Myocyte (in vitro differentiated cells): ENCODE measurements at places on chromosomes 2 and 18.

GRCh38 chr2:49770919-49771318 lies 616.6 kb upstream of the FSHR start:
- no peak for DNase-seq

DNA sequence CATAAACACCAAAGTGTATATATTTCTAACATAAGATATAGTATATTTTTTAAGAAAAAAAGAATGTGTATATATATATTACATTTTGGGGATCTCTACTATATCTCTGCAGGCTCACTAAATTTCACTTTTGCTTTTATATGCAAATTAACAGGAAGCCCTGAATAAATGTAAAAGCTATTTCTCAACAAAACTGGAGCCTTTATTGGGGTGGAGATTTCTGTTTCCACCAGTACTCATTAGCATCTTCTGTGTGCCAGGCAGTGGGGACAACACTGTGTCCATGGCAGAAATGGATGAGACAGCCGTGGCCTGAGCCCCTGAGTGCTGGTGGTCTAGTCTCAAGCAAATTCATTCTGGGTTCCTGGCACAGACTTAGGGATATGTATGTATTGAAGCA lies 41.3 kb downstream of the C18orf63 start:
- DNase-seq = no peak

- no peak for DNase-seq
Observed at GRCh38 chr18:55458456-55459203, 129.4 kb downstream of the TCF4 start.

GRCh38 chr2:43302961-43303494 lies 76.6 kb upstream of the ZFP36L2 start:
- peak; percentile 40 for DNase-seq

GRCh38 chr18:58591286-58591685 lies 37.6 kb downstream of the ALPK2 start:
- no peak for DNase-seq

DNA sequence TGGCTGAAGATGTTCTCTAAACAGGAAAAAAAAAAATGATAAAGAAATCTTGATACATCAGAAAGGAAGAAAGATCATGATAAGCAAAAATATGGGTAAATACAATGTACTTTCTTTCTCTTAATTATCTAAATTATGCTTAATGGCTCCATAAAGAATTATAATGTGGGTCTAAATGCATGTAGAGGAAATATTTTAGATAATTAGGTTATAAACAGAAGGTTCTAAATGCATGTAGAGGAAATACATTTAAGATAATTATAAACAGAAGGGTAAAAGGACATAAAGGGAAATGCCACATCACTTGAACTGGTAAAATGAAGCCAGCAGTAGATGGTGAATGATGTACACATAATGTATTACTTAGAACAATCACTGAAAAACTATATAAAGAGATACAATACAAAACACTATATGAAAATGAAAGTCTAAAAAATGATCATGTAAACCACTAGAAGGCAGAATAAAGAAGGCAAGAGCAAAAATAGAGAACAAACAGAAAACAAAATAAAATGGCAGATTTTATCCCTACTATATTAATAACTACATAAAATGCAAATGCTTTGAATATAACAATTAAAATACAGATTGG lies 308.4 kb upstream of the CDH2 start:
- no peak for DNase-seq

DNA sequence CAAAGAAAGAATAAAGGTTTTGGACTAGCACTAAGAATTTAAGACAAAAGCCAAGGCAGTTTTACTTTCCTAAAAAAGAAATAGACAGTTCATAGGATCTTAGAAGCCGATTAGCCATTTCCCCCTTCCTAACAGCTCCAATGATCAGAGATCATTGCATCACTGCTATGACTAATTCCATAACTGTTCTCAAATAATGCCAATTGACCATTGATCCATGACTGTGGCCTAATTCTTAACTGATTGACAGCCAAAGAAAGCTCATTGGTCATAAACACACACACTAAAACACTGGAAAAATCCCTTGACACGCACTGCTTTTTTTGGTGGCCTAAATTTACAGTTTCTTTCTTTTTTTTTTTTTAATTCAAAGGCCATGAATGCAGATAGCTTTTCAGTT lies 345.0 kb upstream of the ACVR2A start:
- DNase-seq = no peak

DNA sequence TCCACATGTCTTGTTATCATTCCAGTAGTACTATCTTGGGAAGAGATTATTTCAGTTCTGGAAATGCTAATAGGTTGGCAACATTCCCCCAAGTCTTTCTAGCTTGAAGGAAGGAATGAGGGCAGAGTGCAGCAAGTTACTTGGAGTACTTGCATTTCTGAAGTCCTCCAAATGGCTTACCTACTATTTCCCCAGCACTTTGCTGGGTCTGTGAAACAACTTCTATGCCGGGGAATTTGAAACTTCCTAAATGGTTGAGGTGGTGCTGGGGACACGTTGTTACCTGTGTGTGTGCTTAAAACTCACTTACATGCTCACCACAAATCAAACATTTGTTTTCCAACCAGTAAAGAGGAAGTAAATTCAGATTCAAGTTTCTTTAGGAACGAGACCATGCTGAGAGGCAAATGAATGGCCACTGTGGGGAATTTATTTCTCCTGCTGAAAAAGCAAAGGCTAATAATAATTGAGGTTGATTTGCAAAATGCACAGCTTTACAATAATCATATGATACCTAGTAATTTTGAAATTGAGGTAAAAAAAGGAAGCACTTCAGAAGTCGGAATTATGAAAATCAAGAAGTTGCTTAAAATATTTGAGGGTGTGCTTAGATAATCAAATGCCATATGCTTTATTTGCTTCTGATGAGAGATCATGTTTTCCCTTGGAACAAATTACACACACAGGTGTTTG lies 1167.7 kb upstream of the ZEB2 start:
- DNase-seq = no peak

- DNase-seq = no peak
Observed at GRCh38 chr2:141423124-141423523, 707.7 kb downstream of the LRP1B start.

- no peak for DNase-seq
Observed at GRCh38 chr2:238305965-238306671, 14.2 kb upstream of the TRAF3IP1 start.

- no peak for DNase-seq
Observed at GRCh38 chr2:84459944-84460429, 907 bp upstream of the SUCLG1 start.

- DNase-seq = no peak
Observed at GRCh38 chr2:177072090-177072489, 140.5 kb upstream of the HNRNPA3 start.

DNA sequence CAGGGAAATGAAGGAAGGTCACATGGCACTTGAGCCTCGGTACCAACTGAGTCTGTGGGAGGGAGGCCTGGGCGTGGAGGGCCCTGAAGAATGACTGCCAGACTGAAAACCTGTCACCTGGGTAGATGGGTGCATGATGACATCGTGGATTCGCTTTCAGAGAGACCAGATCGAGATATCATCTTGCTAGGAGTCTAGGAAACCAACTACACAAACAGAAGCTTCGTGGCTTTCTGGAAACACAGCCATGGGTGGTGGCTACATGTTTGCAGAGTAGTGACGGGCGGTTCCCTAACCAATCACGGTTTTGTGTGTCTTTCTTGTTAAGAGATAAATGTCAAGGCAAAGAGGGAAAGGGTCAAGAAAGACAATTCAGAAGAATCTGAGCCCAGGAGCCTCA lies 155.0 kb downstream of the EIPR1 start:
- DNase-seq = peak; percentile 35

DNA sequence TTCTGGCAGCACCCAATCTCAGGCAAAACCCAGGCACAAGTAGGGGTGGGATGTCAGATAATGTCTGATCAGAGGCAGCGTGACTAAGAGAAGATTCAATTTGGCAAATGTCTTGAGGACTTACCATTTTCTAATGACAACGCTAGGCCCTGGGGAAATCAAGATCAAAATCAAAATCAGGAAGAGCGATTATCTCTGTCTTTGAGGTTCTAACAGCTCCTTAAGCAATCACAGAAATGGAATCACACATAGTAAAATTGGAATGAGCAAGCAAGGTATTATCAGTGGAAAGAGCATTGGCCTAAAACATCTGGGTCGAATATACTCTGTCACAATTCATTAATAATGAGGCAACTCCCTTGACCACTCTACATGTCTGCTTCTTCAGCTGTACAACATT lies 8.6 kb upstream of the SERPINB2 start:
- DNase-seq = no peak

- DNase-seq = no peak
Observed at GRCh38 chr2:107202962-107203591, 317.1 kb upstream of the ST6GAL2 start.

DNA sequence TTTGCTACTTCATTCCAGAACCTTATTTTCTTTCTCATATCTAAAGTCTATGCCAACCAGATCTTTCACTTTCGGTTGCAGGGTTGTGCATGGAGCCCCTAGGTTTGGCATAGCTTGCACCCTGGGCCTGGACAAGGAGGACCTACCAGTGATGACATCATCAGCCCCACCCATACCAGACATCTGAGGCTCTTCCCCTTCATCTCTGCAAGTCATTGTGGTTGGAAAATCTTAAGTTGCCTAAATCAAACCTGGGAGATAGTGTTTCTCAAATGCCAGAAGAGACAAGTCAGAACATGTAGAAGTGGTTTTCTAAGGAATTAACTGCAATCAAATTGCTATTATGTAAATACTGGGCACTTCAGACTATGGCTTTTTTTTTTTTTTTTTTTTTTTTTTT lies 363.3 kb downstream of the ZNF516 start:
- peak; percentile 4 for DNase-seq

DNA sequence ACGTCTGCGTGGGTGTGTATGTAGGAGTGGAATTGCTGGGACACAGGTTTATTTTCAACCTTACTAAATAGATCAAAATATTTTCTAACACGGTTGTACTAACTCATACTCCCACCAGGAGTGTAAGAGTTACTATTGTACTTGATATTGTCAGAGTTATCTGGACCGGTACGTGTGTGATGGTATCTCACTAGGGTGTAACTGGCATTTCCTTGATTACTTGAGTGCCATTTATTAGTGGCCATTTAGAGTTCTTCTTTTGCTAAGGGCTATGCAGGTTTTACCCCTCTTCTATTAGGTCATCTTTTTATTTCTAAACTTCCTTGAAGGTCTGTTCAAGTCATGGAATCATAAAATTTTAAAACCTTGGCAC lies 33.5 kb downstream of the CENPO start:
- no peak for DNase-seq

GRCh38 chr2:186641807-186642321 lies 52.0 kb upstream of the FAM171B start:
- DNase-seq = peak; percentile 66

- peak; percentile 90 for DNase-seq
Observed at GRCh38 chr2:229445019-229445418, 173.9 kb upstream of the PID1 start.

DNA sequence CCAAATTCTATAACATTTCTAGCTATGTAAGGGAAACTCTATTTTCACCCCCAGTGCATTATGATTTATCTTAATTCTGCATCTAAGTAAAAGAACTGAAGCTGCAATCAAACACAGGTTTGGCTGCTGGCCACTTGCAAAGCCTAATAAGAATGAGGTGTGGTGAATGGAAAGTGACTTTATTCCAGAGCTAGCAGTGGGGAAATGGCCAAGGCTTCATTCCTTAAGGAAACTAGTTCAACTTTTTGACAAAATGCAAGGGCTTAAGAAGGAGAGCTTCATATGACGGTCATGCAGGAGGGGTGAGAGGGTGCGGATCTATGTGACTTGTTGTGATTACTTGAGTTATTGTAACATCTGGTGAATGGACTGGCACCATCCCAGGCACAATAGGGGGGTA lies 1802.0 kb downstream of the SUCLG1 start:
- DNase-seq = no peak

DNA sequence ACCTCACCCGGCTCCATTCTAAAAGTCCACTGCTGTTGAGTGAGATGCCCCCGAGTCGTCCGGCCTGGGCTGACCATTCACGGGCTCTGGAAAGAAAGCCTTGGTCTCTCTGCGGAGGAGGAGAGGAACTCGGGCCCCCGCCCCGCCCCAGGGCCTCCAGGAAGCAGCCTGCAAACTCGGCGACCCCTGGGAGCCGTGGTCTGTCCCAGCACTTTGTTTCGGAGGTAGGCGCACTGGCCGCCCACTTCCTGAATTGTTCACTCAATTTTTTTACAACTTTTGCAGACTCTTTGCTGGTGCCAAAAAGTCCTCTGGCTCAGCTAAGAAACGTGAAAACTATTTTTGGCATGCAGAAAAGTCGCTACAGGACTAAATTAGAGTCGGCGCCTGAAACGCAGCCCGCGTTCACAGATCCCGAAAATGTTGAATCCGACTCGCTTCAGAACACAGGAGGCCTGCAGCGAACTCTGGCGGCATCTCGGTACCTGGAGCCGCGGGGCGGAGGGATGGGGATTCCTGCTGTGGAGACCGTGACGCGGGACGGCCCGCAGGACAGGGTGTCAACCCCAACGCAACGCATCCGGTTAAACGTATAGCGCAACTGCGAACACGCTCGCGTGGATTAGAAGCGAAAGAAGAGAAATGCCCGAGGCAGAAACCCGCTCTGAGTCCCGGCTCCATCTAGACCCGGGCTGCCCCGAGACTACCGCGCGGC lies 1.5 kb downstream of the PXDN start:
- peak; percentile 85 for DNase-seq

DNA sequence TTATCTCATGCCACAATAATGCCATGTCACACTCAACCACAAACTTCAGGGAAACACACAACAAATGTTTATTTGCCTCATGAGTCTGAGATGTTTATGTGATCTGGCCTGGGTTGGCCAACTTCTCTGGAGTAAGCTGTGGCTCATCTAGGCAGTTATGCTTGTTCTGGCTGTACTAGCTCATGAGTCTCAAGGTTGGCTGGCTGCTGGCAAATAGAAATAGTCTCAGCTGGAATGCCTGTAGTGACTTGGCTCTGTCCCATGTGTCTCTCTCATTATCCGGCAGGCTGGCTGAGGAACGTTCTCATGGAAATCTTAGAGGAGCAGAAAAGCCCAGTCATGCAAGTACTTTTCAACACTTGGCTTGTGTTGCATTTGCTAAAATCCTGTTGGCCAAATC lies 234.9 kb upstream of the CDH2 start:
- peak; percentile 99 for DNase-seq

GRCh38 chr2:174524527-174524926 lies 37.7 kb upstream of the GPR155 start:
- DNase-seq = no peak

GRCh38 chr2:10348891-10349290 lies 46.2 kb downstream of the HPCAL1 start:
- DNase-seq = no peak

GRCh38 chr2:78979380-78980151 lies 45.9 kb upstream of the REG3G start:
- no peak for DNase-seq

DNA sequence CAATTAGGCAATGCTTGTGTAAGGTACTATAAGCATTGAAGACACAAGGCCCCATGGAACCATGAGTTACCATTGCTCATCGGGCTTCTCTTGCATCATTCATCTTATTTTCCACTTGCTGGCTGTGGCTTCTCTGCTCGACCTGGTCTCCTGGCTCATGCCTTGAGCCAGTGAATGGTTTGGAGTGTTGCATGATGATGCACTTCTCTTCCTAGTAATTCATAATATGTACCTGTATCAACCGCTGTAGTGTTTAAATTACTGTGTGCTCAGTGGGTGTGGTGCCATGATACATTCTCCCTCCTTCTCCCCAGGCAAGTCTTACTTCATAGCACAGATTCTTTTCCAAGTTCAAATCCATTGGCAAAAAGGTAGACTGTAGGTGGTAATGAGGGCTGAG lies 66.8 kb downstream of the ABCA12 start:
- no peak for DNase-seq
